NCI-H1092 (cell line): ENCODE measurements at places on chromosomes 3 and 15.

- DNase-seq: no peak
Observed at GRCh38 chr15:72925661-72926060, 126.6 kb upstream of the NEO1 start.

GRCh38 chr3:22969276-22969675, 233.9 kb upstream of the UBE2E2 start:
- DNase-seq: no peak

DNA sequence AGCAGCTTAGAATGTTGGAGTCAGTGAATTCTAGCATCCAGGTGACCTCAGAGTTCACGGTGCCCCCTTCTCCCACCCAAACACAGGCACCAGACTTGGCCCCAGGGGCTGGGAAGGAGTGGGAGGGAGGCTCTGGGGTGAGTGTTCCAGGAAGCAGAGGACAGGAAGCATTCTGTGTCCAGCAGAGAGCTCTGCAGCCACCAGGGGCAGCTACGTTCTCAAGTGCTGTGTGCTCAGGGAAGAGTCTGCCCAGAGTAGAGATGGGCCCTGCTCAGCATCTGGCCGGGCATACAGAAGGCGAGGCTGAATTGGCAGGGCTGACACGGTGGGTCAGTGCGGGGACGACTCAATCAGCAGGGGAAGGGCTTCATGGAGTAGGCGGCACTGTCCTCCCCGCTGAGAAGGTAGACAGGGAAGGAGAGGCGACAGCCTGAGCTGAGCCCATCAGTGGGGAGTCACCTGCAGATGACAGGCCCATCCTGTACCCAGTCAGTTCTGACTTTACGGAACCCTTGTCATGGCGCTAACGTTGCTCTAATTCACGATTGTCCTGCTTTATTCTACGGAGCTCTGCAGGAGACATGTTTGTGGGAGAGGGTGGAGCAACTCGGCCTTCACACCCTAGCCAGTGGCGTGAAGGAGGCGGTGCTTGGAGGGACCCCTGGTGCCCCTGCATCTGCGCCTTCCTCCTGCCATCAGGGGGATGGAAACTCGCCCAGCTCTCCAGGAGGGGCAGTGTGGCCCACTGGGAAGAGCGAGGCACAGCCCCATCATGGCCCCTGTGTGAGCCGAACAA, 82.2 kb downstream of the C3orf70 start:
- no peak for DNase-seq

DNA sequence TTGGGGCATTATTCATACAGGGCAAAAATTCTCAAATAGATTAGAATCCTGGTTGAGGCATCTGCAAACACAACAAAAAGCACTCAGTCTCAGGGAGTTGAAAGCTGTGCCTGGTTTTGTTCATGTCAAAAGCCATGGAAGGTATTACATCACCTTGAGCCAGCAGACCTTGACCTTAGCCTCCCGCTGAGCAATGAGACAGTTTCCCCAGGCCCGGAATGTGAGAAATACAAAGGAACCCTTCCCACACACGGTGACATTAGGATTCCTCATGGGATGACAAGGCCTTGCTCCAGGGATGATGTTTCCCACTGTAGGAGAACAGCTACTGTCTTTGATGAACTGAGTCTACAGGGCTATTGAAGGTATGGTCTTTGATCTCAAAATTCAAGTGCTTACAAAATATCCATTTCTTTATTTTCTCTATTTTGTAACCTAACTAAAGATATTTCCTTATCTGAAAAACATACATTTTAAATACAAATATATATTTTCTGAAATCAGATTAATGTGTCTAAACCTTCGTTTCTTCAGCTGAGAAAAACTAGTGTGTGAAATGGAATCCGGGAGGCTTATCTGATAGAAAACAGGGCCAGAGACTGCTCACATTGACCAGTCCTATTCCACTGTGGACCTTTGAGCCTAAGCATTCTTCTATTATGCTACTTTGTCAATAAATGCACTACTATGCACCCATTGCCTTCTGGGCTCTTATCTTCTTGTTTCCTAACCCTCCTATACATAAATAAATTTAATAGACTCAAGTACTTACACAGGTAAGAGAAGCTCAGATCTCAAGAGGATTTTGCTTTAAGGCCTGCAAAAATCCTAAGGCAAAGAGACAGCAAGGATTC, 298.2 kb downstream of the KBTBD8 start:
- DNase-seq: no peak

- no peak for DNase-seq
Observed at GRCh38 chr3:192039593-192039992, 578.6 kb downstream of the PYDC2 start.

DNA sequence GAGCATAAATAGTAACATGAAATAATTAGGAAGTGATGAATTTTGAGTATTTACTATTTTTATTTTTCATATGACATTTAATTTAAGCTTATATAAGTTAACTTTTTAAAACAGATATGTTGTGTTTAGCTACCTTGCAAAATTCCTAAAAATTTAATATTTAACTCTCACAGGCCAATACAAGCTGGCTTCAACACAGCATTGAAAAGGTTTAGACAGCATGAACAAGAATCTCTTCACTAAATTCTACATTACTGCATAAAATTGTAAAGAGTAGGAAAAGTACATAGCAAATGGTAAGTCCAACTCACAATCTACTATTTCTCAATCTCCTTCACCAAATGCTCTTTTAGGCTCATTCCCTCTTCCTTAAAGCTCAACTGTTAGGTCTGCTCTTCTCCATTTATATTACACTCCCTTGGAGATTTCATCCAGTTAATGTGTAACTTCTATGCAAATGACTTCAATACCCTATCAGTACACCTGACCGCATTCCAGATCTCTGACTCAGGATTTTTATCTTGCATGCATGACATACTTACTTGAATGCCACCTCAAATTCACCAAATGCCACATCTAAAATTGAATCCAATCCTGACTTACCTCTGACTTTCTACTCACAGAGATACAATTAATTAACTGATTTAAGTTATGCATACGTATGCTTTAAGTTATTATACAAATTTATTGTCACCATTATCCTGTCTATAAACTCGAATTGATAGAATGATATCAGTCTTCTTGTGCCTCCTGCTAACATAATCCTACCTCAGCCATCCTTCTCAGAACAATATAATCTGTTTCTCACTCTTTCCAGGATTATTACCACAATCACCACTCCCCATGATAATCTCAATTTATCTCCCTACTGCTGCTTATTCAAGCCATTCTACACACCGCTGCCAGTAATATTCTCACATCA, 127.0 kb downstream of the STAG1 start:
- no peak for DNase-seq

DNA sequence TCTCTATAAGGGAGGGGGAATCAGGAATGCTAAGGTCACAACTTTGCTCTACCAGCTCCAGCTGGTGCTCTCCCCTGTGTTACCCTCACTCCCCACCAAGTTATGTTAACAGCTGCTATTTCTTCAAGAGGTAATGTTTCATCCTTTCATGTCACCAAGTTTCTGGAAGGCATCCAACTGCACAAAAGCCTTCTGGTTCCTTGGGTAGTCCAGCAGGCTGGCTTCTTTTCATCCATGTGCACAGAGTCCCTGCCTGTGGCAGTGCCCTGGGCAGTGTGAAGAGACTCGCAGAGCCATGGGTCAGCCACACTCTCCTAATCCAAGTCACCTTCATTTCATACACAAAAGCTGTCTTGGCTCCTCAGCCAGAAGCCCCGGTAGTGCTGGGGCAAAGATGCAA, 737.5 kb upstream of the LMCD1 start:
- no peak for DNase-seq

GRCh38 chr3:4207672-4208071, 95.5 kb upstream of the SETMAR start:
- no peak for DNase-seq

DNA sequence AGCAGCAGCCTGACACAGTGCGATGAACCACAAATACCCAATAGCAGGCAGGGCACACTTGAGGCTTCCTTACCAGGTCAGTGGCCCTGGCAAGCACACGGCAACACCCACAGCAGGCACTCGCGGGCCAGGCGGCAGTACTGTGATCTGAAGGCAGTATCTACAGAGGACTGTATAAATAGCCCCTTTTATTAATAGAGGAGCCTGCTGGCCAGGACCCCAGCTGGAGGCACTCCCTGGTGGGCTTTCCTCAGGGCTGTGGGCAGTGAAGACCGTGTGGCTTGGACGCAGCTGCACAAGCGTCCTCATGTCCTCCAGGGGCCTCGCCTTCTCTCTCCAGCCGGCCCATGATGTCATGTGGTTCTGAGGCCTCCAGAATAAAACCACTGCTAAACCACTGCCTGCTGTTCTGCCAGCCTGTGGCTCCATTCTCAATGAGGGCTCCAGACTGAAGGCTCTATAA, 44.1 kb downstream of the LRIG1 start:
- DNase-seq: no peak

- DNase-seq: no peak
Observed at GRCh38 chr15:41564286-41564959, 5.4 kb downstream of the TYRO3 start.

- peak; percentile 2 for DNase-seq
Observed at GRCh38 chr3:158058495-158059130, 47.6 kb downstream of the SHOX2 start.

GRCh38 chr3:99248913-99249312, 347.4 kb upstream of the DCBLD2 start:
- DNase-seq: no peak

DNA sequence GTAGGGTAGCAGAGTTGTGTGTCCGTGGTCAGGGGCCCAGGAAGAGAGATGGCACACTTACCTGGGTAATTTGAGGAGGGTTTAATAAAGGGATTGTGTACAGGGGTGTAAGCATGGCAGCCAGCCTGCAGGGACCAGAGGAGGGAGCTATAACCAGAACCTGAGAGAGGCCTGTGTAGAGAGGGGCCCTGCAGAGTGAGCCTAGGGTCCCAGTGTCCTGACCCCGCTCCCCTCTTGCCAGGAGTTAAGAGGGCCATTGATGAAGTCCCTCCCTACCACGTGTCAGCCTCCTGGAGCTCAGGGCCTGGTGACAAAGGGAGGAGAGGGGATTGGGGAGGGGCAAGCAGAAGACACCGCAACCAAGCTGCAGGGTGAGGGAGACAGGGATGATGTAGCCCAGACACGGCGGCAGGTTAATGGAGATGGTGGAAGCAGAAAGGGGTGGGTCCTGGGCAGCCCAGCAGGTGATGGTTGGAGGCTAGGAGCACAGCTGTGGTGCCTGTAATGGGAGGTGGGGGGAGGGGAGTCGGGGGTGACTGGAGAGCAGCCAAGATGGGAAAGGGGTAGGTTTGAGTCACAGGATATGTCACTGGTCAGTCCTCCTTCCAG, 165.4 kb upstream of the TOPAZ1 start:
- no peak for DNase-seq

- DNase-seq: peak; percentile 2
Observed at GRCh38 chr15:32718227-32718820, 520 bp downstream of the GREM1 start.

DNA sequence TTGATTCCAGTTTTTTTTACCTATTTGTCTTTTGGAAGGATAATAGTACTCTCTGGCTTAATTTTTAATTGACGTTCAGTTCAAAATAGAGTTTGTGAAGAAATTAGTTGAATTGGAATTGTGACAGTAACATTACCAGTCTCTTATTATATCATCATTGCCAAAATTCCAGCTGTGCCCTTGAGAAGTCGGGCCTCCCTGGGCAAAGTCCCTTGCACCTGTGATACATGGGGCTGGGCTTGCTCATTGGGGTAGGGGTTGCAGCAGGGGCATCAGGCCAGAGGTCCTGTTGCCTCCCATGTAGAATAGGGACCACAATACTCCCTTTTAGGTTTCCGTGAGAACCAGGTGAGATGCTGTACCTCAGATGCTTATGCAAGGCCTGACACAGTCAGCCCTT, 27.9 kb upstream of the APEH start:
- no peak for DNase-seq

- no peak for DNase-seq
Observed at GRCh38 chr3:23175341-23176083, 27.6 kb upstream of the UBE2E2 start.

- no peak for DNase-seq
Observed at GRCh38 chr3:73046195-73046594, 15.3 kb upstream of the EBLN2 start.

DNA sequence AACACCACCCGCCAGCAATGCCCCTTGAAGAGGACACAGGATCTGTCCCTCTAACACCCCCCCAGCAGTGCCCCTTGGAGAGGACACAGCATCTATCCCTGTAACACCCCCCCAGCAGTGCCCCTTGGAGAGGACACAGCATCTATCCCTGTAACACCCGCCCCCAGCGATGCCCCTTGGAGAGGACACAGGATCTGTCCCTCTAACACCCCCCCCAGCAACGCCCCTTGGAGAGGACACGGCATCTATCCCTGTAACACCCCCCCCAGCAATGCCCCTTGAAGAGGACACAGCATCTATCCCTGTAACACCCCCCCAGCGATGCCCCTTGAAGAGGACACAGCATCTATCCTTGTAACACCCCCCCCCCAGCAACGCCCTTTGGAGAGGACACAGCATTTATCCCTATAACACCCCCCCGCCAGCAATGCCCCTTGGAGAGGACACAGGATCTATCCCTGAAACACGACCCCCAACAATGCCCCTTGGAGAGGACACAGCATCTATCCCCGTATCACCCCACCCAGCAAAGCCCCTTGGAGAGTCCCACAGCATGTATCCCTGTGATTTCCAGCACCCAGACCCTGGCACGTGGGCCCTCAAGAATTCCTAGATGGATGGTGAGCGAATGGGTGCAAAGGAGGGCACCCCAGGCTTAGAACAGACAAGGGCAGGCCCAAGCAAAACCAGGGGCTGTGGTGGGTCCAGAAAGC, 26.9 kb downstream of the TNK2 start:
- DNase-seq: no peak

- DNase-seq: no peak
Observed at GRCh38 chr3:55579496-55579895, 92.4 kb upstream of the WNT5A start.

- DNase-seq: no peak
Observed at GRCh38 chr3:13612829-13613228, 63.9 kb downstream of the FBLN2 start.

GRCh38 chr15:28147801-28148200, 48.7 kb upstream of the OCA2 start:
- DNase-seq: no peak

DNA sequence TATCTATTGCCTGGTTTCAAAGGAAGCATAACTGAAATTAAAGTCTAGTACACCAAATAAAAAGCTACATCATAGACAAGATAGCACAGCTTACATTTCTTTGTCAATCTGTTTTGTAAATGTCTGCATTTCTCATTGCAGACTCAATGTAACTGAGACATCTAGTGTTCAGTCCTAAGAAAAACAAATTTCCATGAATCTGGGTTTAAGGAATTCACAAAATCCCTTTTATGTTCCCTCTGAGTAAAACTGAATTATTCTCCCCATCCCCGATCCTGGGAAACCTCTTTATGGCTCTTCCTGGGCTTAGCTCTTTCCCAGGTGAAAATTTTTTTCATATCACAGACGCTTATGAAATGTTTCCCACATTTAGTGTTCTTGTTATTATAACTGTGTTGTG, 21.6 kb upstream of the RASA2 start:
- no peak for DNase-seq

DNA sequence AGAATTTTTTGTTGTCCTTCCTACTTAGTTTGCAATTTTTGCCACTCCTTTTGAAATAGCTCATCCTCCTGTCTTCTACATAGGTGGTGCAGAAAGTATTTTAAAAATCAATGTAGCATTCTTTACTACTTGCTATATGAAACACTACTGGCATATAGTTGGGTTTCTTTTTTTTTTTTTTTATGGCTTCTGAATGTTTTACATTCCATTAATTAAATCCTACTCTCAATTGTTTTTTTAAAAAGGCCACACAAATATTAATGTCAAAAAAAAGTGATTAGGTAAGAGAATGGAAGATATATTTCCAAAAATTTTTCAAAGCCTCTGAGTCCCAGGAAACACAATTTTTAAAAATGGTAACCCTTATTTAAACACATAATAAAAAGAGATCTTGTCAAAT, 262.6 kb downstream of the MAGI1 start:
- DNase-seq: no peak
